ENCODE measurements at places on chromosomes 1 and 21.

GRCh38 chr1:172973424-172973823, 77.3 kb downstream of the TNFSF18 start:
- DNase-seq = no peak

- DNase-seq = no peak
Measured at GRCh38 chr1:112515311-112516009, 6.7 kb downstream of the WNT2B start.

DNA sequence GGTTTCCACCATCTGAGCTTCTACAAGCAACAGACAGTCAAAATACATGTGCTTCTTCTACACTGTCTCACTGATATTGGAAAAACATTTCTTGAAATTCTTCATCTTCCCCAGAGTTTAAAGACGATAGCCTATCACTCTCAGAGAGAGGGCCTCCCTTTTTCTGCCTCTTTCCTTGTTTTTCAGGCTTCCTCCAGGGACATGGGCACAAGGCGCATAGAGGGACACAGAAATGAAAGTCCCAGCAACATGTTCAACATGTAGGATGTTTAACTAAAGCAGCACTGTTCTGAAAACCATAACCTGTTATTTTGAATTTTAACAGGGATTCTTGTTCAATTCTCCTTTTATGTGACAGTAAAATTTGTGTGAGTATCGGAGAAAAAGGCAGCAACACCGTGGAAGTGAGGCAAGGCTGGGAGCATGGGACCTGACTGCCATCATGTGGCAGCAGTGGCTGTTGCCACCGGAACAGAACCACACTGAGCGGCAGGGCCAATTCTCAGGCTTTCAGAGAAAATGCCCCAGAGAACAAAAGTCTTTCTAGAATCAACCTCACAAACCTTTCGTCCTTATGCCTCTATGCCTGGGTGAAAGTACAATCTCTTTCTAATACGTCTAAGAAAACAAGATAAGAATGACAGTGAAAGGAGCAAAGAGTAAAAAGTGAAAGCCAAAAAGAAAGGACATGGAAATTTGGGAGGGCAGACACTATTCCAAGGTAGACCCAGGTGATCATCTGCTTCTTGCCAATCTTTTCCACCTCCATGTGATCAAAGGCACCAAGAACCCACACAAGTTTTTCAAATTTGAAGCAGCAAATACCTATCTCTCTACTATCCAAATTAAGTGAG, 54.5 kb downstream of the PCNX2 start:
- DNase-seq = no peak

DNA sequence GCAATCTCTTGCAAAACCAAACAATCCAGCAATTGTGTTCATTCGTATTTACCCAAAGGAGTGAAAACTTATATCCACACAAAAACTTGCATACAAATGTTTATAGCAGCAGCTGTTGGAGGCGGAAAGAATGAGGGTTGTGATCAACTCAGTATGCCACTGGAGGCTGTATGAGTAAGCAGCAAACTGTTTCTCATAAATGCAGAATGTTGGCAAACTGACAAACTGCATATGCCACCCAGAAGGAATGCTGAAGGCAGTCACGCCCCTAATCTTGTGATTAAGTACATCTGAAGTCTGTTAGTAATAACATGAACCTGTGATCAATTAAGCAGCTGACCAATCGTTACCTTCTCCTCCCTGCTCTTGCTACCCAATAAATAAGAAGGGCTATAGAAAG, 60.5 kb upstream of the CR2 start:
- DNase-seq = no peak

GRCh38 chr21:42782723-42783242, 96.6 kb downstream of the WDR4 start:
- no peak for DNase-seq

DNA sequence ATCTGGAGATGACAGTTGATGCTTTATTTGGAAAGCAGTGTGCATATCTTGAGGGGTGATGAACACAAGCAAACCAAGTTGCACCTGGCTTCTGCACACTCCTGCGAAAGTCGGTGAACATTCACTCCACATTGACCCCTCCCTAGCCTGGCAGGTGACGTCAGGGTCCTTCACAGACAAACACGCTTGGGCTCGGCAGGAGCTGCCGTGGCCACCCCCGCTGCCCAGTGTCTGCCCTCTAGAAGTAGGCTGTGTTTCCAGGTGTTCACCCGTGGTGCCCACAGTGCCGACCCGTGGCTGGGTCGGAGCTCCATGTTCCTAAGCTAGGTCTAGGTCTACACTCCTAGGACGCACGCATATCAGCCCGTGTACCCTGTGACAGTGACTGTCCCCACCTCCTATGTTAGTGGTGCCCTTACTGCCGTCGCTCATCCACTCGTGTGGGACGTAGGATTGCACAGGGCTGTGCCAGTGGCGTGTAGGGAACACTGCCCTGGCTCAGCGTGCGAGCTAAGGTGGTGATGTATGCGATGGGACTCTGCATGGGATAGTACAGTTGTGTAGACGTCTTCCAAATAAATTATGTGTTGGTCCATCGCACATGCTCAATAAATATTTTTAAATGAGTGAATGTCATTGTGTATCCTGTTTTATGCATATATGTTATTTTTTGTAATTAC, 29.0 kb downstream of the PRMT2 start:
- no peak for DNase-seq

GRCh38 chr1:211507365-211507764, 15.4 kb upstream of the RD3 start:
- no peak for DNase-seq

Measured in esophagus squamous epithelium (tissue), 5 donors.